ENCODE measurements at places on chromosomes 5 and 9. TPM values are rescaled to one million over a fixed set of nuclear protein-coding genes. Genes with fewer than 3 reads are reported as not detected.

ALDH7A1 gene
- total RNA-seq = 35.2 TPM

PRDM9 gene
- total RNA-seq = not detected

PHF24 gene
- 0.58 TPM for total RNA-seq

ANGPTL2 gene
- total RNA-seq = 4.9 TPM

STKLD1 gene
- 0.27 TPM for total RNA-seq

SPATA6L gene
- 2.5 TPM for total RNA-seq

PCDHGB4 gene
- total RNA-seq = 6.4 TPM

LNPEP gene
- total RNA-seq = 24.6 TPM

FRMPD1 gene
- not detected for total RNA-seq

TMEFF1 gene
- 15.7 TPM for total RNA-seq

CRHBP gene
- not detected for total RNA-seq

SAPCD2 gene
- 5.3 TPM for total RNA-seq

TAF11L11 gene
- total RNA-seq = not detected

CCDC171 gene
- 3.3 TPM for total RNA-seq

FST gene
- total RNA-seq = 0.33 TPM

NKD2 gene
- 1.7 TPM for total RNA-seq

IFNB1 gene
- not detected for total RNA-seq

PFN3 gene
- total RNA-seq = not detected

CAMK4 gene
- total RNA-seq = 0.75 TPM

TMEM215 gene
- total RNA-seq = not detected

CTSV gene
- total RNA-seq = 3.1 TPM

CTNND2 gene
- 0.34 TPM for total RNA-seq

LAMC3 gene
- total RNA-seq = 7.5 TPM

NUTM2G gene
- not detected for total RNA-seq

ELOVL7 gene
- 31.6 TPM for total RNA-seq

CARTPT gene
- total RNA-seq = not detected

LIX1 gene
- not detected for total RNA-seq

ADAMTS13 gene
- 2.0 TPM for total RNA-seq

CYSRT1 gene
- total RNA-seq = 3.8 TPM

DAB2 gene
- total RNA-seq = 12.6 TPM

All from kidney epithelial cell (primary cell).